Pancreas (tissue), 10 donors: ENCODE measurements at places on chromosomes 16 and 17. TPM values are rescaled to one million over a fixed set of nuclear protein-coding genes. Genes with fewer than 3 reads are reported as not detected.

GPR179 gene
- 0.17 TPM for total RNA-seq

- no peak for DNase-seq
These were observed 91.3 kb downstream of the SNX29 start for GRCh38 chr16:12067714-12068401.

OR3A3 gene
- total RNA-seq, result not detected

GRCh38 chr17:30921544-30922196 is at the start of gene ADAP2:
TSS of gene ADAP2 (plus strand) at chr17:30921945. CDS start at chr17:30922015, 70 bp downstream.
- DNase-seq, result peak; percentile 66

CCL4L2 gene
- 0.76 TPM for total RNA-seq

DNA sequence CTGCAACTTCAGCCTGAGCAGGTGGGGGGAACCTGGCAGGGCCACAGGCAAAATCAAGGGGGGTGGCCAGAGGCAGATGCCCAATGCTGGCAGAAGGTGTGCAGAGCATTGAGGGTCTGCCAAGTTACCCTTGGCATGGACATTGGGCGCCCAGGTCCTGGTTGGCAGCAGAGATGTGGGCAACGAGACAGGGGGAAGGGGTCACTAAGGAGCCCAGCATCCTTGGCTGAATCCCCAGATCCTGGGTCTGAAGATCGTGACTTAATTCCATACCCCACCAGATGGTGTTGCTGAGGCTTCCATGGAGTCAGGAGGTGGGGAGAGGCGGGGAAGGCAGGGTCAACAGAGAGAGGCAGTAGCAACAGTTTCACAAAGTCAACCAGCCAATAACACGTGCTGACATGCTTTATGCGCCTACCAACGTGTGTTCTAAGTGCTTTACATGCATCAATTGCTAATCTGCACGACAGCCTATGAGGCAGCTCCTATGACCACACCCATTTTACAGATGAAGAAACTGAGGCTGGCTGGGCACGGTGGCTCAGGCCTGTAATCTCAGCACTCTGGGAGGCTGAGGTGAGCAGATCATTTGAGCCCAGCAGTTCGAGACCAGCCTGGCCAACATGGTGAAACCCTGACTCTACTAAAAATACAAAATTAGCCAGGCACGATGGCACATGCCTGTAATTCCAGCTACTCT is 83.3 kb downstream of the GSG1L start:
- no peak for DNase-seq

DNA sequence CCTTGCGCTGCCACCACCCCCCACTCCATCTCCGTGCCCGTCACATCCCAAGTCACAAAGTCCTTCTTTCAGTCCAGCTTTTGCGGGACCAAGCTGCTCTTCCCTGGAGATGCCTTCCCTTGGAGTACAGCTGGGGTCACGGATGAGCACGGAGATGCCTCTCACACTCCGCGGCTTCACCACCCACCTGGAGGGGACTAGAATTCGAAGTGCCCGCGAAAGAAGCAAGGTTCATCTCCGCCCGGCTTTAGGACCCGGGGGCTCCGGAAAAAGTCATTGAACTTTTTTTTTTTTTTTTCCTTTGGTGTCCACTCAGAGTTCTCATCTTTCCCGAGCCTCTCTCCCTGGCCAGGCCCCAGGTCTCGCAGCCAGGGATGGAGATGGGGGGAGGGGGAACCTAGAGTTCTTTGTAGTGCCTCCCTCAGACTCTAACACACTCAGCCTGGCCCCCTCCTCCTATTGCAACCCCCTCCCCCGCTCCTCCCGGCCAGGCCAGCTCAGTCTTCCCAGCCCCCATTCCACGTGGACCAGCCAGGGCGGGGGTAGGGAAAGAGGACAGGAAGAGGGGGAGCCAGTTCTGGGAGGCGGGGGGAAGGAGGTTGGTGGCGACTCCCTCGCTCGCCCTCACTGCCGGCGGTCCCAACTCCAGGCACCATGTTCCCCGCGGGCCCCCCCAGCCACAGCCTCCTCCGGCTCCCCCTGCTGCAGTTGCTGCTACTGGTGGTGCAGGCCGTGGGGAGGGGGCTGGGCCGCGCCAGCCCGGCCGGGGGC is at the start of gene FKBP10:
Gene FKBP10 (plus strand): TSS at position 624 of the 771 bp plus-strand sequence. CDS start 31 bp downstream, at position 655.
- DNase-seq, result peak; percentile 53

DNA sequence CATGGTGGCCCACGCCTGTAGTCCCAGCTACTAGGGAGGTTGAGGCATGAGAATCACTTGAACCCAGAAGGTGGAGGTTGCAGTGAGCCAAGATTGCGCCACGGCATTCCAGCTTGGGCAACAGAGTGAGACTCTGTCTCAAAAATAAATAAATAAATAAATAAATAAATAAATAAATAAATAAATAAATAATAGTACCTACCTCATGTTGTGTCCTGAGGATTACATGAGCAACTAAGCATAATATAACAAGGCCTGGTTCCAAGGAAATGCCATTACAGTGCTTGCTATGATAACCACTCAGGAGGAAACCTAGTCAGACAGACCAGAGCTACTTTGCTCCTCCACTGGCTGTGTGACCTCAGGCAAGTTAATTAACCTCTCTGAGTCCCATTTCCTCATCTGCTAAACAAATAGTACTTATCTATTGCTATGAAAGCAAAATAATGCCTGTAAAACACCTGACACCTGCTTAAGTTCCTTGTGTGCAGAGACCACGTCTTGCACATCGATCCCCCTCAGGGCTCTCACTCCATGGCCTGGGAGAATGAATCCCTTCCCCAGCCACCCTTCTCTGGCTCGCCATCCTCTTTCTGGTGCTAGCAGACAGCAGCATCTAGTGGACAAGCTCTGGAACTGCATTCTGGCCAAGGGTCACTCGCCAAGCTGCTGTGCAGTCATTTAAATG is 7.5 kb downstream of the EPOP start:
- DNase-seq, result peak; percentile 72

KRTAP17-1 gene
- not detected for total RNA-seq

DNA sequence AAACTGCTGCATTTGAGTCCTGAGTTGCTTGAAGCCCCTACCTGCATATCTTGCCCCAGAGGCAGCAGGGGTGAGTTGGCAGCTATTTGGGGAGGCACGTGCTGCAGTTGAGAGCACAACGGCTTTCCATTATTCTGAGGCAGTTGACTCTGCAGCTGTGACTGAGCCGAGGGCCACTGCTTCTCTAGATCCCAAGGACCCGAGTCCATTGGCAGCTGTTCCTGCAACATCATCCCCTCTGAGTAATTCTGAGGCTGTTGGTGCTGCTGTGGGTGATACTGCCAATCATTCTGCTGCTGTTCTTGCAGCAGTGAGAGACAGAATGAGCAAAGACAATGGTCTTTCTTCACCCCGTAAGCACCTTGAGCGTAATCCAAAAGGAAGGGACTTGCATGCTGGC is 12.7 kb downstream of the TERF2IP start:
- DNase-seq, result no peak

- DNase-seq, result no peak
These were observed 13.3 kb downstream of the NDUFAF8 start for GRCh38 chr17:81252326-81252986.

DNA sequence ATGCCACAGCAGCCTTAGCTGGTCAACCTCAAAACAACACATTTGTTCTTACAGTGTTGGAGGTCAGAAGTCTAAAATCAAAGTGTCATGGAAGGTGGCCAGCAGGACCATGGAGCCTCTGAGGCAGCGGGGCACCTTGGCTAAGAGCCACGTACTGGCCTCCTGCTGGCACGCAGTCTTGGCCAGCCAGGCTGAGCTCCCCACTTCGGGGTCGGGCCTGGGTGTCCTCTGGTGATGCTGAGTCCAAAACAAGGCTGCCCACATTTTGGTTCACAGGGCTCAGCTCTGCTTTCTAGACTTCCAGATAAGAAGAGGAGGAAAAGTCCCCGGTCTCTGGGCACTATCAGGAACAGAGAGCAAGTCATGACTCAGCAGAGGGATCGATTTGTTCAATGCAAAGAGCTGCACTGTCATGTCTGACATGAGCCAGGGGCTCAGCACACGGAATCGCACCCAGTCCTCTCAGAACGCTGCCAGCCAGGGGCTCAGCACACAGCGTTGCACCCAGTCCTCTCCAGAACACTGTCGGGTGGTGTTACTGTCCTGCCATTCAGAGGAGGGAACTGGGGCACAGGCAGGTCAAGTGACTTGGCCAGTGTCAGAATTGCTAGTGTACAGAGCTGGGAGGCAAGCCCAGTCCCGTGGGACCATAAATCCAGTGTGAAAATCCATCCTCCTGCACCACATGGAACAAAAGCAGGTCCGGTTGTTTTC is 2.5 kb downstream of the LGALS9 start:
- DNase-seq, result no peak
